Stimulated activated CD8-positive, alpha-beta memory T cell treated with anti-CD3 and anti-CD28 coated beads, Interleukin-7, amount 100 ng/mL, for 1 hour (primary cell): ENCODE measurements at places on chromosomes 11 and 22.

DNA sequence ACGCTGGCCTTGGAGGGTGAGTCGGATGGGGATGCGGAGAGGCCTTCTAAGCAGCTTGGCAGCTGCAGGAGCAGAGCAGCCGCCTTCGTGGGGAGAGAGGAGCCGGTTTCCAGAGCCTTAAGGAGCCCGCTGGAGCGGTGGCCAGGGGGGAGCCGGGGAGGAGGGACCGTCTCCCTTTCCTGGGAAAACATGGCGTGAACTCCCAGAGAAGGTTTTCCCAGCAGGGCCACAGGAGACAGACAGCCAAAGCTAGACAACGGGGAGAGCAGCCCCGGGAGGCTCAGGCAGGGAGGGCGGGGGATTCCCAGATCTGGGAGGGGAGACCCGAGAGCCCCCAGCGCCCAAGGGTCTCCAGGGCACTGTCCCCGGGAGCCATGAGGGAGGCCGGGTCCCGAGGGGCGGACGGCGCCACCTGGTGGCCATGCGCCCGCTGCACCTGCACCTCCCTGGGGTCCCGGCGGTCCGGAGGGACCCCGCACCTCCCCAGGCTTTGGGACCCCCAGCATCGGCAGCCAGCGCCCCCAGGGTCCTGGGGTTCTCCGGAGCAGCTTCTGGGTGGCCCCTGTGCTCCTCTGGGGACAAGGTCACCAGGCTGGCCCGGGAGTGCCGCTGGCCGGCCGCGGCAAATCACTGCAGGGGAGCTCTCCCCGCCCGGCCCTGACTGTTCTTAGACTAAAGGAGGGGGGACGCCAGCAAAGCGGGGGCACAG is 2.4 kb upstream of the SYT8 start:
- peak; percentile 35 for DNase-seq

- no peak for DNase-seq
These were observed 42.6 kb downstream of the ACER3 start for GRCh38 chr11:76903325-76903724.

DNA sequence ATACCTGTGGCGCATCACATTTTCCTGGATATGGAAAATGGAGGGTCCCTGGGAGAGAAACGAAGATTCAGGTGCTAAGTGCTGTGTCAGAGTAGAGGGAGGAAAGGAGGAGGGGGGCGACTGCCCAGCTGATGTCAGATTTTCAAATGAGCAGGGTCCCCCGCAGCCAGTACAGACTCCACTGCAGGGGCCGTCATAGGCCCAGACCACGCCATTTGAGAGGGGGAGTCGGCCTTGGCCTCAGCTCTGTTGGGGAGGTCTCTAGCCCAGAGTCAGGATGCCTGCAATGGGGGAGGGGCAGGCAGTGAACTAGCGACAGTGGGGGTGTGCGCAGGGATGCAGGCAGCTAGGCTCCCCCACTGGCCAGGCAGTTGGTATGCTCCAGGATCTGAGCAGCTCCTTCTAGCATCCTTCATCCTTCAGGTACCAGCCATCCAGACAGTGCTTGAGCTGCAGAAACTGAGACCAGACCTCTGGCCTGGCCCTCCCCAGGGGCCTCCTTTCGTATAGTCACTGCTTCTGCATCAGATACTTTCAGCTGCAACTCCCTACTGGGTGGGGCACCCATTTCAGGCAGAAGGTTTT is at the start of the genes BSCL2 and GNG3:
TSS of gene BSCL2 (minus strand) at position 148 of the 585 bp plus-strand sequence. CDS start 229 bp downstream, outside the sequence.
TSS of gene GNG3 (plus strand) at position 400 of the 585 bp plus-strand sequence. CDS start 620 bp downstream, outside the sequence.
- DNase-seq, result no peak

- no peak for DNase-seq
These were observed 150.3 kb upstream of the NCAM1 start for GRCh38 chr11:112810951-112811350.

DNA sequence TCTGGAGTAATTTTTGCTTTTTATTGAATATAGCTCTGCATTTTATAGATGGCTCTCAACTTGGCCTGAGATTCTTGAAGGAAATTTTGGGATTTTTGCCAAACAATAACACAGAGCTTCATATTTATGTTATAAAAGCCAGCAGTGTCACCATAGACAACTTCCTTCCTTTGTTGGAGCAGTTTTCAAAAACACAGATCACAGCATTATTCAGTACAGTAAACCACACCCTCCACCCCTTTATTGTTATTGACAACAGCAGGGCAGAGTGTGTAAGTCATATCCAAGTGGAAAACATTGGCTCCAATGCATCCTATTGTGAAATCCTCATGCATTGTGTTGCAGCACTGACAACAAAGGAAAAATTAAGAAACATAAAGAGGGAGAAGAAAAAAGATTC is 62.6 kb upstream of the PRSS23 start:
- DNase-seq, result no peak

- no peak for DNase-seq
These were observed 3.7 kb downstream of the PDGFB start for GRCh38 chr22:39240831-39241793.

DNA sequence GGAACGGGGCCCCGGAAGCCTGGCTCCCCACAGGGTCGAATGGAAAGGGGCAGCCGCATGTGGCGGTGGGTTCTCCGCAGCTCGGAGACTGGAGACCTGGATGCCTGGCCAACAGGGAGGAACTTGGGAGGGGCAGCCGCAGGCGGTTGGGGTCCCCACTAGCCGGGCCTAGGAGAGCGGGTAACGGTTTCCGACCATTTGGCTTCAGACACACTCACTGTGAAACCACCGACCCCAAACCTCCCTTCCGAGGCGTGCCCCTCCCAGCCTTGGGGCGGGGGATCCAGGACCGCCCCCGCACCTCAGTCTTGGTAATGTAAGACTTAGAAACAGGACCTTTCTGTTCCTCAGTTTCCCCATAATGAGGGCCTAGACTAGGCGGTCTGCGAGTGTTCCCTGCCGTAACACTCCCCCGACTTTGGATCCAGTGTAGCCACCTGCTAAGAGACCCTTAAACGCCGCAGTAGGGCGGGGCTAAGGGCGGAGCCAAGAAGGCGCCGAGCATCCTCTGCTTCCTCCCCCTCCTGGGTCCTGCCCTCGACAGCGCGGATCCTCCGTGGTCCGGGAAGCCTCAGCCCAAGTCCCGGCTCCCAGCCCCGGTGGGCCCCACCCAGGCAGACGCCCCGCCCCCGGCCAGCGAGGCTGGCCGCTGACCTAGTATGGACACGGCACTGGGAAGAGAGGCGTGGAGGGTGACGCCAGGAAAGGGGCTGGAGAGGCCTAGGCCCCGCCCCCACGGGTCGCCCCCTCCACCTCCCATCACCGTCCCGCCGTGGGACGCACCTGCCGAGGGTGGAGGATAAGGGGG is 1.8 kb upstream of the RASGRP2 start:
- DNase-seq, result peak; percentile 63

DNA sequence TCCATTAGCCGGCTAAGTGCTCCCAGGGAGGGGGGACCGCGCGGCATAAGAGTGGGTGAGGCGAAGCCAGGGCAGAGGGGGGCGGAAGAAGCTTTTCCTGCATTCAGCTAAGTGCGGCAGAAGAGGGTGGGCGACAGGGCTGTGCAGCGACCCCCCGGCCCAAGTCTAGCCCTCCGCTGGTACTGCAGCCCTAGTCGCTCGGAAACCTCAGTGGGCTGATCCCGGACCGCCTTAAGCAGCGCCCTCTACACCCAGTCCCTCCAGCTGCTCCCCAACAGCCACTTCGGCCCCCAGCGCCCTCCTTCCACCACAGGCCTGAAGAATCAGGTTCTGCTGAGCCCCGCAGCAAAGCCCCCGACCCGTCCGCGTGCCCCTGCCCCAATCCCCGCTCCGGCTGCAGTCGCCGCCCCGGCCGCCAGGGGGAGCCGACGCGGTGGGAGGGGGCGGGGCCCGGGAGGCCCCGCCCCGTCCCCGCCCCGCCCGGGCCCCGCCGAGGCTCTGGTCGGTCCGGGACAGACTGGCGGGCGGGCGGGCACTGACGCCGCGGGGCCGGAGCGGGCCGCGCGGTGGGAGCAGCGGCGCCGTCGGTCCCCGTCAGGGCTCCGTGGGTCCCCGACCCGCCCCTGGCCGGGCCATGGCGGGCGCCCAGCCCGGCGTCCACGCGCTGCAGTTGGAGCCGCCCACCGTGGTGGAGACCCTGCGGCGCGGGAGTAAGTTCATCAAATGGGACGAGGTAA is at the start of gene PLCB3:
TSS of gene PLCB3 (plus strand) at position 515 of the 737 bp plus-strand sequence. CDS start at position 635, 120 bp downstream.
- no peak for DNase-seq

DNA sequence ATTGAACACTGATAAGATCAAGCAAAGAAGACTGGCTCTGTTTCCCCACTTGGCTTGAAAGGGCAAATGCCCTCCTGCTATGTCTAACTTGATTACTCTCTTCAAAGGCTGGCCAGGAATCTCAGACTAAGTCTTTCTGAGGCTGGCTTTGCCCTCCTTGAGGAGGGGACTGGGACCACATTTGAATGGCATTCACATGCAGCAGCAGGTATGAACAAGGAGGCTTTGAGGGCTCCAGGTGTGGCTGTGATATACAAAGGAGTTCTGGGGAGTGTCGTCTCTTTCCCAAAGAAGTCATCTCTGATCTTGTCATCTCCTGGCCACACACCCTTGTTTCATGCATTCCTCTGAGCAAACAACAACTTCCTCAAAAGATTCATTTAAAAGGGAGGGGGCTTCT is 130.8 kb downstream of the ARL14EP start:
- no peak for DNase-seq

GRCh38 chr11:8294251-8294935 is 30.7 kb upstream of the LMO1 start:
- DNase-seq, result no peak

- no peak for DNase-seq
These were observed 127.7 kb downstream of the MN1 start for GRCh38 chr22:27673839-27674238.

DNA sequence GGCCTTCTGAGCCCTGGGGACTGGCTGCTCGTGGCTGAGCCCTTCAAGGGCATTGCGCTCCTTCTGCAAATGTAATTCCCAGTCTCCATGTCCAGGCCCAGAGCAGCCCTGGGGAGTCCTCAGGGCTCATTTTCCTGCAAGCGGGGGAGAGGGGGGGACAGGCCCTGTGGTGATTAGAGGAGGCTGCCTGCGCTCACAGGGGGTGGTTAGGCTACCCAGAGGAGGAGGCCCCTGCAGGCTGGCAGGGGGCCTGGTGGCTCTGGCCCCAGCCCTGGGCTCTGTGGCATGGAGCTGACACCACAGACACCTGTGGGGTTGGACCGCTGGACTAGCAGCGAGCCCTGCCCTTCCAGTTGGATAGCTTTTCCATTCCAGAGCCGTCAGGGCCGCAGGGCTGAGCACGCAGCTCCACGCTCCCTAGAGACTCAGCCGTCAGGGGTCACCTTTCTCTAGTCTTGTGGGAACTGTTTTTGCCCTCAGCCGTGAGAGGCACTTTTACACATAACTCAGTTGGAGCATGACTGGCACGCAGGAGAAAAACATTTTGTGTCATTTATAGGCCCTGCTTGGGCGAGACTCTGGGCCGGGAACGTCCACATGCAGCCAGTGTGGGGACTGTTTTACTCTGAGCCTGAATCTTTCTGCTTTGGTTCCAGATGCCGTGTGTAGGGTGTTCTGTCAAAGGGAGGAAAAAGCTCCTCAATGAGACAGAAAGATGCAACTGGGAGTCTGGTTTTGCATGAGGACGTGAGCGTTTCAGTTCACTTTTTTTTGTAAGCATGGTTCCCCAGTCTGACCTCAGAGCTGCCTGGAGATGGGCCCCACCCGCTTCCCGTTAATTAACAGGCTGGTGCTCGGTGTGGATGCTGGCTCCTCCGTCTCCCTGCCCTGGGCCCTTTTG is 58.1 kb downstream of the LRP5 start:
- DNase-seq, result no peak

- DNase-seq, result no peak
These were observed 8.0 kb downstream of the MPZL3 start for GRCh38 chr11:118243993-118244762.

GRCh38 chr11:3121416-3121815 is 43.7 kb downstream of the OSBPL5 start:
- DNase-seq, result no peak

- no peak for DNase-seq
These were observed 393.5 kb downstream of the BUD13 start for GRCh38 chr11:116379185-116379828.

GRCh38 chr11:3231851-3232744 is at the start of gene MRGPRE:
MRGPRE (minus strand) TSS chr11:3232417; CDS start chr11:3228799, 3,618 bp downstream.
- no peak for DNase-seq

DNA sequence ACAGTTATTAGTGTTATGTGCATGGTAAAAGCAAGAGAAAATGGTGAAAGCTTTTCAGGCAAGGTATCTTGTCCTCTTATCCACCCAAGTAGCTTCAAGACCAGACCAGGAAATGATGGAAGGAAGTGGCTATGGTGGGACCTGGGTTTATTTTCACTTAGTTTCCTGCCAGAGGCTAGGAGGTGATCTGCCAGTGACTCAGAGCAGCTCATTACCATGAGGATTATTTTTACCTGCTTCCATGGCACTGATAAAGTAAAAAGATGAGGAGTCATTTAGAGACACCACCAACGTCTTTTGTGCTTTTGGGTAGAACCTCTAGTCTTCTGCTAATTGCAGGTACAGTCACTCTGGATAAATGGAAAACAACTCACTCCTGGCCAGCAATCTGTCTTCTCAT is 339.9 kb upstream of the KIRREL3 start:
- no peak for DNase-seq

DNA sequence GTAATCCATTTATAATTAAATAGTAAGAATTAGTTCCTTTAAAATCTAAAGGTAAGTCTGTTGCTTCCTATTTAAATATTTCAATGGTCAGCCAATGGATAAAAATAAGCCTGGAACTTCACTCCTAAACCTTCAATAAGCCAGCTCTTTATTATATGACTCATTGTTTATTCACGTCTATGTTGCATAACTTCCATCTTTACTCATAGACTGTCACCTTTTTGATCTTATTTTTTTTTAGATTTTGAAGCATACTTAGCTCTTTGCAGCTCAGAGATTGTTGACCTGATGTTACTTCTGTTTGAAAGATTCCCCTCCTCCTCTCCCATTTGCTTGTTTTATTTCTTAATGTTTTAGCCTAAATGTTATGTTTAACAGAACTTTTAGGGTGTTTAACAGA is 1571.2 kb upstream of the RAG2 start:
- DNase-seq, result no peak

GRCh38 chr11:130076778-130077481 is 7.2 kb downstream of the APLP2 start:
- DNase-seq, result no peak

DNA sequence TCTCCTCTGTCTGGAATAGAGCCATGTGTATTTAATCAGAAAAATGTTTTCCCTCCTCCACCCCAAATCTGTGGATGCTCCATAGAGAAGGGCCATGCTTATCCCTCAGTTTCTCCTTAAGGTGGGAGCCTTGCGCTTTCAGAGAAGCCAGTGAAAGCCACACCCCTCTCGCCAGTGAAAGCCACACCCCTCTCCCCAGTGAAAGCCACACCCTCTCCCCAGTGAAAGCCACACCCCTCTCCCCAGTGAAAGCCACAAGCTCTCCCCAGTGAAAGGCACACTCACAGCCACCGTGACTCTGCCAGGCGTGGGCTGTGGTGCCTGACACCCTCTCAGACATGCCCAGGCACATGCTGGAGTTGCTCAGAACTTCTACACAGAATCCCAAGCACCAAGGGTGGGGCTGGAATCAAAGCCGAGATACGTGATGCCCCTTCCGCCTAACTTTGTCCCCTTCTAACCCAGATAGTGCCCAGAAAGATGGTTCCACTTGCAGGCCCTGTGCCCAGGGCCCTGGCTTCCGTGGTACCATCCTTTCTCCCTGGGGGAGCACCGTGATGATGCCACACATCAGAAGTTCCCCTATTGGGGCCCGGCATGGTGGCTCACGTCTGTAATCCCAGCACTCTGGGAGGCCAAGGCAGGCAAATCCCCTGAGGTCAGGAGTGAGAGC is 16.5 kb upstream of the PRR5 start:
- peak; percentile 51 for DNase-seq
